ENCODE measurements at places on chromosomes 11 and 22. TPM values are rescaled to one million over a fixed set of nuclear protein-coding genes. Genes with fewer than 3 reads are reported as not detected.

DNA sequence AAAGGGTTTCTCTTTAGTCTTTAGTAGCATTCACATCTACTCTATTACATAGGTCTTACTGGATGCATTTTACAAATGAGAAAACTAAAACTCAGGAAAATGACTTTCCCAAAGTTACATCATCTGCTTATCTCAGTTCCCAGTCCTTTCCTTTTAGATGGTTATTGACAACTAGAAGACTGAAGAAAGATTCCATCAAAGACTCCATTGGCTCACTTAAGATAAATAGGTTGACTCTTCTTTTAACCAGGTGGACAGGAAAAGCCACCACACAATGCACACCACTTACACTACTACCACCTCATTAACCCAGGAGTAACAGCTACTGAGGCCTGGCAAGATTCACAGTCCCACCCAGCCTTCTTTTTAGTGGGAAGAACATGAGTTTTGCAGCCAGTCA lies 123.6 kb downstream of the TRIM44 start:
- no peak overlapping the region for H3K27ac ChIP-seq
- H3K27me3 ChIP-seq: no peaks in the 10 kb centered on the region
- H3K4me3 ChIP-seq: no peak overlapping the region
- no peak for DNase-seq
- H3K4me1 ChIP-seq: peaks cover 39% of the 10 kb centered on the region

- H3K27ac ChIP-seq: no peak overlapping the region
- H3K36me3 ChIP-seq: peaks cover 14% of the 10 kb centered on the region
- peaks cover 15% of the 10 kb centered on the region for H3K4me1 ChIP-seq
- no peak for DNase-seq
- H3K27me3 ChIP-seq: no peaks in the 10 kb centered on the region
Measured at GRCh38 chr22:44723801-44724200, 21.8 kb downstream of the PRR5 start.

GRCh38 chr11:32420937-32421901 lies 14.1 kb downstream of the WT1 start:
- peaks cover 3% of the 10 kb centered on the region for H3K4me1 ChIP-seq
- H3K27ac ChIP-seq: no peak overlapping the region
- H3K36me3 ChIP-seq: no peaks in the 10 kb centered on the region
- DNase-seq: no peak
- no peak overlapping the region for H3K4me3 ChIP-seq

- peak within 1 kb of the TSS; percentile 98 for H3K27ac ChIP-seq
- H3K27me3 ChIP-seq: peaks cover 2% of the 10 kb centered on the region
Measured at GRCh38 chr22:39520226-39521105, at the start of gene ATF4. ATF4 (plus strand) TSS chr22:39520562; CDS start chr22:39521446, 884 bp downstream.

- DNase-seq: no peak
- H3K27me3 ChIP-seq: peaks cover 4% of the 10 kb centered on the region
- no peak overlapping the region for H3K4me3 ChIP-seq
Measured at GRCh38 chr11:7775689-7776088, 21.1 kb downstream of the OR5P2 start.

DNA sequence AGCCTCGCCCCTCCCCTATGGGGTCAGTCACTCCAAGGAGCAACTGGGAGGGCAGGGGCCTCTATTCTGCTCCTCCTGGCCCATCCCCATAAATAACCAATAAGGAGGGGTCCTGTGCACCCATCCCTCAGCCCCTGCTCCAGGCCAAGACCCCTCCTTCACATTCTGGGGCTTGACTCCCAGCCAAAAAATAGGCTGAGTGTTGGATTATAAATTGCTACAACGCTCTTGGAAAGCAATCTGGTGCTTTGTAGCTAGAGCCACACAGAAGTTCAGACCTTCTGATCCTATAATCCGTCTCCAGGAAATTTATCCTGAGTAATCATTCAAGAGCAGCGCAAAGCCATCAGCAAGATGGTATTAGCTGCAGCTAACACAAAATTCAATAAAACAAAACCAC lies 42.5 kb downstream of the ABCC8 start:
- no peaks in the 10 kb centered on the region for H3K36me3 ChIP-seq
- no peak overlapping the region for H3K4me3 ChIP-seq
- H3K27ac ChIP-seq: no peak overlapping the region
- no peaks in the 10 kb centered on the region for H3K4me1 ChIP-seq

DNA sequence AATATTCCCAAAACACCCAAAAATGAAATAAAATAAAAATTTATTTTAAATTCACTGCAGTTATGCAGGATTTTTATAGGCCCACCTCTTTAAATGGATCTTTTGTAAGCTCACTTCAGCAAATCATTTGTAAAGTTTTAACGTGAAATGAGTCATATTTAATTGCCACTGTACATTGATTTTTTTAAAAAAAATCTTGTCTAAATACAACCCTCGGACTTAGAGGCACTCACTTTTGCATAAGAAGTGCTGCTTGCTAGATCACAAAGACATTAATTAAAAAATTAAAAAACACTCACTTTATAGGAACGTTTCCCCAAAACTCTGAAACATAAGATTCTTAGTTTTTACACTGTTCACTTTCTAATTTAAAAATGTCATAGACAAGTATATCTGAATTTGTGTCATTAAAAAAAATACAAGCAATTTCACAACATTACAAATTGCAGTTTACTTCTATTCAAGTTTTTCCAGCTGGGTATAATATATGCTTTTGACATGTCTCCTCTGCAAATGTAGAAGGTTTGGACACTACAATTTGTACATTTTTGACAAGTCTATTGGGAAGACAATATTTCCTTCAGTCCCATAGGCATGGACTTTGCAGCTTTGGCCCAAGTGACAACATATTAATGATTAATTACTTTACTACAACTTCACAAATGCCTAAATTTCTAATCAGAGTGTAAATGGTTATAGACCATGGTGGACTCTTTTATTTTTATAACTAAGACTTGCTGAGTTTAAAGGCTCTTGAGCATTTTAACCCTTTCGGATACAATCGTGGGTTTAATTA lies 1088.4 kb downstream of the LRRC4C start:
- H3K36me3 ChIP-seq: no peaks in the 10 kb centered on the region
- H3K4me3 ChIP-seq: no peak overlapping the region
- DNase-seq: no peak
- no peak overlapping the region for H3K27ac ChIP-seq

GRCh38 chr11:114149689-114150407 lies 90.3 kb downstream of the ZBTB16 start:
- no peak for DNase-seq
- no peaks in the 10 kb centered on the region for H3K27me3 ChIP-seq
- H3K4me3 ChIP-seq: no peak overlapping the region
- H3K4me1 ChIP-seq: peaks cover 23% of the 10 kb centered on the region

DNA sequence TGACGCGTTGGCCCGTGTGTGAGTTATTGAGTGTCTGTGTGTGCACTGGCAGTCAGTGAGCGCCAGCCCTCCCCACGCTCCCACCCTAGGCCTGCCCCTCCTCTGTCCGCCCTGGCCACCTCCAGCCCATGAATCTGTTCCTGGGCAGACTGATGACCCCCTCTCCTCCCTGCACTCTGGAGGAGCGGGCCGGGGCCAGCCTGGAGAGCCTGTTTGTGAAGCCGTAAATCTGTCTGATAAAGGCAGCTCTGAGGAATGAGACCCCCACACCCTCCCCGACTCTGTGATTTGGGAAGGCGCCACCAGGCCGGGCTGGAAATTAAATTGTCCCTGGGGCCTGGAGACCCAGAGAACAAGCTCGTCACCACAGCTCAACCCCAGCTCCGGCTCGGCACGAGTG lies 8.6 kb downstream of the TSSC4 start:
- no peak for DNase-seq
- H3K36me3 ChIP-seq: peaks cover 6% of the 10 kb centered on the region
- H3K27ac ChIP-seq: no peak overlapping the region
- no peaks in the 10 kb centered on the region for H3K4me1 ChIP-seq
- H3K27me3 ChIP-seq: no peaks in the 10 kb centered on the region

Gene SLC22A25
- total RNA-seq: not detected

GRCh38 chr11:15720460-15720859 lies 605.7 kb downstream of the INSC start:
- no peak overlapping the region for H3K27ac ChIP-seq
- DNase-seq: no peak
- H3K4me1 ChIP-seq: no peaks in the 10 kb centered on the region
- no peaks in the 10 kb centered on the region for H3K36me3 ChIP-seq
- no peak overlapping the region for H3K4me3 ChIP-seq

DNA sequence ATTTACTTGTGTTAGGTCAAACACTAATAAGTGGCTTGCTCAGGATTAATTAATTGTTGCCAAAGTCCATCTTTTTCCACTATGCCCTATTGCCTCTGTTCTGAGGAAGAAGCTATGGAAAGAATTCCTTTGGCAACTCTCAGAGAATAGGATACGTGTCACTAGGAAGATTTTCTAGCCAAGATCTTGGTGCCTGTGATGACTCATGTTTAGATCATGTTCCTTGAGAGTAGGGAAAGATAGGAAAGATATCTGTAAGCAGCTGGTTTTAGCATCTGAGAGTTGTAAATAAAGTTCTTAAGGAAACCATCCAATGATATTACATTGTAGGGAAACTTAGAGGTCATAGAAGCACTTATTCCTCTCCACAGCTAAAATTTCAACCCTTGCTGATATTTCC lies 15.7 kb downstream of the SLN start:
- no peak for DNase-seq
- peaks cover 29% of the 10 kb centered on the region for H3K27me3 ChIP-seq

Gene POLR2L
- 90.2 TPM for total RNA-seq

Gene KCNE3
- not detected for total RNA-seq

Gene ANO1
- not detected for total RNA-seq

Gene PGA4
- total RNA-seq: not detected

DNA sequence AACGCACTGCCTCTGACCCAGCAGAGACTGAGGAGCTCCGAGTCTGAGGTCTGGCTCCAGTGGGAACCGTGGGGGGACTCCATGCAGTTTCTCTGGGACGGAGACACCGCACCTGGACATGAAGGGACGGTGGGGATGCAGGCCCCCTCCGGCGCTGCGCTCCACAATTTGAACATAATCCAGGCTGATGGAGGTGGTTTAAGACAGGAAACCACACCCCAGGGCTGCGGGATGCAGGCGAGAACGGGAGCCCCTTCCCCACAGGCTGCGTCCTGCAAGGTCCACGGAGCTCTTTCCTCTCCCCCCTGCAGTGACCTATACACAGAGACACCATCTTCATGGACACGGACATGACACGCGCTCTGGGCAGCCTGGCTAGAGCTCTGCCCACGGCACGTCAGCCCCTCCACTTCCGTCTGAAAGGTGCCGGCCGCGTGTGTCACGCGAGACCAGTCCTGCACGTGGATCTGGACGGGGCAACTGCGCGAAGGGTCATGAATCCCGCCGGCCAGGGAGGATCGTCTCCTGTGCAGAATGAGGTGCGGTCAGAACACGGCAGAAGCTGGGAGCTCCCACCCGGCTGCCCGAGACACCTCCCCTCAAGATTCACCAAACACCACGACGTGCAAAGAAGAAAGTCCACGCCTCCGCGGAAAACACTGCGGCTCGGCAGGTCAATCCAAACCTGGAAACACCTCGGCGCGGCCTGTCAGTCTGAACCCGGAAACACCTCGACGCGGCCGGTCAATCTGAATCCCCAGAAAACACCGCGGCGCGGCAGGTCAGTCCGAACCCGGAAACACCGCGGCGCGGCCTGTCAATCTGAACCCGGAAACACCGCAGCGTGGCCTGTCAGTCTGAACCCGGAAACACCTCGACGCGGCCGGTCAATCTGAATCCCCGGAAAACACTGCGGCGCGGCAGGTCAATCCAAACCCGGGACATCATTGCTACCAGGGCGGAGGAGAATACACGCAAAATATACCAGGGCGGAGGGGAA lies 212.4 kb downstream of the BRD1 start:
- peaks cover 15% of the 10 kb centered on the region for H3K36me3 ChIP-seq
- H3K4me3 ChIP-seq: no peak overlapping the region
- no peak for DNase-seq
- no peaks in the 10 kb centered on the region for H3K4me1 ChIP-seq
- H3K27me3 ChIP-seq: no peaks in the 10 kb centered on the region

Gene NUDT22
- total RNA-seq: 81.0 TPM
